COLO829 (cell line): ENCODE measurements at places on chromosomes 2 and 18.

- DNase-seq, result peak; percentile 91
Measured at GRCh38 chr2:238684362-238685326, 163.2 kb upstream of the TWIST2 start.

DNA sequence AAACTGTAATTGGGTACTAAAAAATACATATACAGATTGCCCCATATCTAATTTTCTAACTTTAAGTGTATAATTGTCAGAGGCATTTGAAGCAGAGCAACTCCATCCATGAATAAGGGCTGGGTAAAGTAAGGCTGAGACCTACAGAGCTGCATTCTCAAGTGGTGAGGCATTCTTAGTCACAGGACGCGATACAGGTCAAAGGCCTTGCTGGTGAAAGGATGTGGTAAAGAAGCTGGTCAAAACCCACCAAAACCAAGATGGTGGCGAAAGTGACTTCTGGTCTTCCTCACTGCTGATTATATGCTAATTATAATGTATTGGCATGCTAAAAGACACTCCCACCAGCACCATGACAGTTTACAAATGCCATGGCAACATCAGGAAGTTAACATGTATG, 50.0 kb downstream of the SLC8A1 start:
- DNase-seq, result no peak

GRCh38 chr2:190514676-190515075, 19.8 kb downstream of the NEMP2 start:
- DNase-seq, result no peak

GRCh38 chr2:226471987-226472470, 327.6 kb downstream of the IRS1 start:
- DNase-seq, result no peak

DNA sequence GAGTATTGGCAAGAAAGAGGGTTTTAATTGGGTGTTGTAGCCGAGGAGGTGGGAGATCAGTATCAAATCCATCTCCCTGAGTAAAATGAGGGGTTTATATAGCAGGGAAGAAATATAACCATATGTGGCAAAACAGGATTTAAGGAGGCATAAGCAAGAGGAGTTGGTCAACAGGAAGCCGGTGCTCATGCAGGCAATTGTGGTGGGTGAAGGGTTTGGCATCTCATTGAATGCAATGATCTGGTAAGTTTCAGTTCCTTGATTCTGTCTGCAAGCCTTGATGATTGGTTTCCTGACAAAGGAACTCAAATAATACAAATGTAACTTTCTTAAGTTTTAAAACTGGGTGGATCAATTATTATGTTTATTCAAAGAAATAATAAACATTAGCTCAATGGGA, 564.4 kb upstream of the LINC00305 start:
- DNase-seq, result no peak

DNA sequence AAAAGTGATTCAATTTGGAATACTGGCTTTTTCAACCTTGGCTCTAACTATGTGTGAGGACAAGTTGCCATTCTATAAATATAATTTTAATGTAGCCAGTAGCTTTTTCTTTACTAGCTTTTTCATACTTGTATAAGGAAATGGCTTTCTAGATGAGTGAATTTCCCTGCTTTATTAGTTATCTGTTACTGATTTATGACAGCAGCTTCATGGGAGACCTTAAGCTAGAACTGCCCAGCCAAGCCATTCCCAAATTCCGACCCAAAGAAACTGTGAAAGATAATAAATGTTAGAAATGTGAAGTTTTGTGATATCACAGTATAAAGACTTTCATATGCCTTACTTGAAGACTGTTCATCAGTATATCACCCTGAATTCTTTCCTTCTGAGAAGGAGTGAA, 32.3 kb downstream of the BABAM2 start:
- DNase-seq, result no peak

DNA sequence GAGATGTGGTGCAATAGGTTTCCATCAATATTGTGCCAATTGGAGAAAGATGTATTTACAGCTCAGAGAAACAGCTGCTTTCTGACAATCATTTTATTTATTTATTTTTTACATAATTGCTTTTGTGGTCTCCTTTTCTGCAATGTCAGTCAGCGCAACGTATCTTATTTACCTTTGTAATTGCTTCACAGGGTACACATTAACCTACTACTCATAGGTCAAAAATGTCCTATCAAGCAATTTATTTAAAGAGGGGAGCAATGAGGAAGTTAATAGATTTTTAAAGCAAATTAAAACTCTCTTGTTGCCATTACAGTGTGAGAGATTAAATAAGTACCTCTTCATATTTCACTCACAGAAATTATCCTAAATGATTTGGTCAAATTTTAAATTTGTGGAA, 291.0 kb downstream of the CALCRL start:
- DNase-seq, result no peak

- DNase-seq, result no peak
Measured at GRCh38 chr2:88211003-88211808, 41.1 kb downstream of the THNSL2 start.

DNA sequence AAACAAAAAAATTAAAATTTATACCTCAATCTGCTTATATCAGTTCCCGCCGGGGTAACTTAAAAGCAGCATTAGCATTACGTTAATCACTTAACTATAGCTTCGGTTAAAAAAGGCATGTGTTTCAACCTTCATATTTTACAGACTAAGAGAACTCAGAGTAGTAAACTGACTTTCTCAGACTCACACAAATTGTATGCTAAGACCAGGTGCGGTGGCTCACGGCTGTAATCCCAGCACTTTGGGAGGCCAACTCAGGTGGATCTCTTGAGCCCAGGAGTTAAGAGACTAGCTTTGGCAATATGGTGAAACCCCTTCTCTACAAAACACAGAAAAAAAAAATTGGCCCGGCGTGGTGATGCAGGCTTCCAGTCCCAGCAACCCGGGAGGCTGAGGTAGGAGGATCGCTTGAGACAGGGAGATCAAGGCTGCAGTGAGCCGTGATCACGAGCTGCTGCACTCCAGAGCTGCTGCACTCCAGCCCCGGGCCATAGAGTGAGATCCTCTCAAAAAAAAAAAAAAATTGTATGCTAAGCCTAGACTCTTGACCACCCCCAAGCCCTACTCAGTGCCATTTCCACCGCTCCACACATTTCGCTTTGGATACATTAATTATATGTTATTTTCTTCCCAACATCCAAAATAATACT, 2.4 kb downstream of the HNRNPLL start:
- DNase-seq, result no peak

GRCh38 chr2:151258121-151258520, 3.5 kb downstream of the RBM43 start:
- DNase-seq, result no peak

- DNase-seq, result no peak
Measured at GRCh38 chr2:128601298-128602037, 282.8 kb upstream of the HS6ST1 start.

DNA sequence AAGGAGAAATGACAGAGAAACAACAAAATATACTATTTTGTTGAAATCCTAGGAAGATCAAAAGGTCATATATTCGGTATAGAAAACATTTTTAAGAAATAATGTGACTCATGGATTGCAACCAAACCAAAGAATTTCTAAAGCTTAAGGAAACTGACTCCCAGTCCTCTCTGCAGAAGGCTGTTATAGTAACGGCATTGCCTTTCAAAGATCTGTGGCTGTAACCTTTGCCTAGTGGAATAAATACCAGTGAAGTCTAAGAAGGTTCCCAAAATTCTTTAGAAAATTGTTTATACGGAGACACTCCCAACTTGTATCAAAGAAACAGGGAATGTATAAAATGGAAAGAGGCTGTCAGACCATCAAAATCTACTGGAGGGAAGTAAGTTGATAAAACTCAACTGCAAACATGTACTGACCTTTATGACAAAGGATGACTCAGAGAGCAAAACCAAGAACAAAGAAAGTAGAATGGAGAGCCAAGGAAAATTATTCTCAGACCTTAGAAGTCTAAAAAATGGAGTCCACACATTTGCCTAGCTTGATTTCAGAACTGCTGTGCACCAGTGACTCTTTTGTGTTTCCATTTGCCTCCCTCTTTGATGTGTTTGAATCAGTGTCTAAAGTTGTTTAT, 48.6 kb upstream of the FSIP2 start:
- DNase-seq, result no peak

GRCh38 chr2:241339839-241340630, 16.1 kb upstream of the FARP2 start:
- no peak for DNase-seq

DNA sequence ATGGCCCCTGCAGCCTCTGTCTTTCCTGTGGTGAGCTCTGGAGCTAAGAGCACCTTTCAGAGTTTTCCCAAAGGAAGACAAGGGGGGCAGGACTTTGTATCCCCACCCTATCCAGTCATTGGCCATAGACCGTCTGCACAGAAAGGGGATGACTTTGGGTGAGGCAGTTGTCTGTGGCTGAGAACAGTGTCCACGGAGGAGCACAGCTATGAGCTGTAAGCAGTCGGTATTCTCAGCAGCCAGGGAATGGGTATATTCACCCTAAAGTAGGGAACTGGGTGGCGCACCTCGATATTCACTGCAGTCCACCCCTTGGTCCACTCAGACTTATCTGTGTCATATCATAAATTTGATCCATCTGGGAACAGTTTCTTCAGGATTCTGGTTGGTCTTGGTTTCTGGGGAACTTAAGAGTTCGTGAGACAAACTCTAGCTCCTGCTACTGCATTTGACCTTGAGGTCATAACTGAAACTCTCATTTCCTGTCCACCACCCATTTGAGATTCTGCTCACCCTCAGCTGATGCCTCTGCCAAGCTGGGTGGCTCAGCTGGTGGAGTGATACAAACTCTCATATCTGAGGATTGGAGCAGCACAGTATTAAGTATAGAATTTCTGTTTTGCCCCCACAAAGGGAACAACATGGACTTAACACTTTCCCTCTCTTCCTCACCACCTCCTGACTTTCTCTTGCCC, 45.2 kb upstream of the SCG2 start:
- no peak for DNase-seq

- DNase-seq, result no peak
Measured at GRCh38 chr2:176490061-176490861, 221.0 kb downstream of the MTX2 start.

DNA sequence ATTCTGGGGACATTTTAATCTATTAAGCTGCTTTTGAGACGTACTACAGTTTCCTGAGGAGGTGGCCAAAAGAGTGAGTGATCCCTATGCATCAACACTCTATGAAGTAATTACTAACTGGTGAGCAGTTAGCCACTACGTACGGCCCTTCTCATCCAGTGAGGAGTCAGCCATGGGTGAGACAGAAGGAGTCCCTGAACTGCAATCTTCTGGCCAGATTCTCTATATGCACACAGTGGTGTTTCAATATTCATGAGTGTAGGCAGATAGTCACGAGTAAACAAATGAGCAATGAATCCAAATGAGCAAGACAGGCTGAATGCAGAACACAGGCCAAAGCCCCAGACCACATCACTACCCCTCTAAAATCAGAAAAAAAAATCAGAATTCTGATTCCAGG, 29.8 kb upstream of the TMEM214 start:
- no peak for DNase-seq

DNA sequence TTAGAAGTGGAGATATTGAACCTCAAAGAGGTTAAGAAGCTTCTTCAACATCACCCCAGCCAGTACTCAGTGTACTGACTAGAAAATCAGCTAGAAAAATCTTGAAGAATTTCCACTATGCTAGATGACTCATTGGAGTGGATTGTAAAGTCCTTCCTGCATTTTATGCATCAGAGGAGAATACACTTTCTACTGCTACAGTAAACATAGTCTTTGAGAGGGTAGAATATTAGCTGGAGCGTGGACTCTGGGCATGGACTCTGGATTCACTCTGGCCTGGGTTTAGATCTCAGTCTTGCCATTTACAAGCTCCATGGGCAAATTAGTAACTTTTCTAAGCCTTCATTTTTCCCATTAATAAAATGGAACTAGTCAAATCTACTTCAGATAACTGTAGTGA, 215.9 kb downstream of the IRS1 start:
- DNase-seq, result peak; percentile 77

DNA sequence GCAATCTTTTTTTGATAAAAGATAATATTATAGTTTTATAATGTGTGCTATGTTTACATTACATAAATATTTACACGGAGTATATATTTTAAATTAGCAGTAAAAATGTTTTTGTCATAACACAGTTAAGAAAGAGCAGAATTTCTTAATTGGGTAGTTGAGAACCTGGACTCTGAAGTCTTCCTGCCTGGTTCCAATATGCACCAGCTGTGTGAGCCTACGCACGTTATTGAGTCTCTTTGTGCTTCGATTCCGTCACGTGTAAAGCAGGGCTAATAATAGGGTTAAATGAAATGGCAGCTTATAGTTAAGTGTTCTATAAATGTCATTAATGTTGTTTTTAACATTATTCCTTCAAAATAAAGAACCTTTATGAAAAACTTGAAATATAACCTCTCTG, 1.2 kb upstream of the CCDC88A start:
- DNase-seq, result no peak

DNA sequence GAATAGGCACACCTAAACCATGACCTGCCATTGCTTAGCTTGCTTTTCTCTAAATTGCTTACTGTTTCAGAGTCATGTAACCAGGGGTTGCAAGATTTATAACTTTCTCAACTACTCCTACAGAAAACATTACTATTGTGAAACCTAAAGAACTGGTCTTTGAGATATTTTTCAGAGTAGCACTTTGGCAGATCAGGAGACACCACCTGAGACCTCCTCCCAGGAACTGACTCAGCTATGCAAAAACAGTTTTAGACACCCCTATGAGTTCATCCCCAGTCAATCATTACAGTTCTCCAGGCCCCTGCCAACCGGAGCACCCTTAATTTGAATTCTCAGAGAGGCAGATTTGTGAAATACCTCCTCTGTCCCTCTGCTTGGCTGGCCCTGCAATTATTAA, 80.3 kb downstream of the MBOAT2 start:
- no peak for DNase-seq

DNA sequence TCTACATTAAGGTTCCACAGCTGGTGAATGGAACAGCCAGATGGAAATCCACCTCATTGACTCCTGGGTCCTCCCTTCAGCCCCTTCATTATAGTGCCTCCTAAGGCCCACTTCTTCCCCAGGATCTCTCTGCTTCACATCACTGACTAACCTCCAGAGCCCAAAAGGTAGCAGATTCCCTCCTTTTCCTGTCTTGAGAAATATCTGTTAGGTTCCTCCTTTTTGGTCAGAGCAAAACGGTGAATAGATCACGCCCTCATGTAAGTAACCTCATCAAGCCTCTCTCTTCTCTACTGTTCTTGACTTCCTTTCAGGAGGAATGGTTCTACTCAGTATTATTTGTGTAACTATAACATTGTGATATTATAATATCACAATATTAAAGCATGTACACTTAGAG, 155.0 kb upstream of the SRD5A2 start:
- DNase-seq, result no peak

GRCh38 chr18:44915661-44916060, 235.0 kb downstream of the SETBP1 start:
- no peak for DNase-seq

- peak; percentile 84 for DNase-seq
Measured at GRCh38 chr2:240320204-240320993, 115.1 kb upstream of the GPC1 start.
